Stimulated activated CD4-positive, alpha-beta T cell treated with anti-CD3 and anti-CD28 coated beads, TNF-alpha, amount 100 ng/mL, for 24 hours (primary cell): ENCODE measurements at places on chromosomes 7 and 10.

DNA sequence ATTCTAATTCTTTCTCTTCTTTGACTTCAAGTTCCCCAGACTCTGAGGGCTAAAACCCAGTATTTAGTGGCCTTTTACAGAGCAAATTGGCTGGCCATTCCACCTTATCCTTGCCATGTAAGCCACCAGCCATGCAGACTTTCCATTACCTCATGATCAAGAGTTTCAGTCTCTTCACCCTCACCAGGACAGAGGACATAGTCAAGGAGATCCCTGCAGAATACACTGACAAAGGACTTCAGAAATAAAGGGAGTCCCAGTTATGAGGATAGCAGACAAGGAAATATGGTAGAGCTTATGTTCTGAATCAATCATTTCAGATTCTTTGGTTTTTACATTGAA is 1080.4 kb upstream of the C7orf33 start:
- DNase-seq: no peak

DNA sequence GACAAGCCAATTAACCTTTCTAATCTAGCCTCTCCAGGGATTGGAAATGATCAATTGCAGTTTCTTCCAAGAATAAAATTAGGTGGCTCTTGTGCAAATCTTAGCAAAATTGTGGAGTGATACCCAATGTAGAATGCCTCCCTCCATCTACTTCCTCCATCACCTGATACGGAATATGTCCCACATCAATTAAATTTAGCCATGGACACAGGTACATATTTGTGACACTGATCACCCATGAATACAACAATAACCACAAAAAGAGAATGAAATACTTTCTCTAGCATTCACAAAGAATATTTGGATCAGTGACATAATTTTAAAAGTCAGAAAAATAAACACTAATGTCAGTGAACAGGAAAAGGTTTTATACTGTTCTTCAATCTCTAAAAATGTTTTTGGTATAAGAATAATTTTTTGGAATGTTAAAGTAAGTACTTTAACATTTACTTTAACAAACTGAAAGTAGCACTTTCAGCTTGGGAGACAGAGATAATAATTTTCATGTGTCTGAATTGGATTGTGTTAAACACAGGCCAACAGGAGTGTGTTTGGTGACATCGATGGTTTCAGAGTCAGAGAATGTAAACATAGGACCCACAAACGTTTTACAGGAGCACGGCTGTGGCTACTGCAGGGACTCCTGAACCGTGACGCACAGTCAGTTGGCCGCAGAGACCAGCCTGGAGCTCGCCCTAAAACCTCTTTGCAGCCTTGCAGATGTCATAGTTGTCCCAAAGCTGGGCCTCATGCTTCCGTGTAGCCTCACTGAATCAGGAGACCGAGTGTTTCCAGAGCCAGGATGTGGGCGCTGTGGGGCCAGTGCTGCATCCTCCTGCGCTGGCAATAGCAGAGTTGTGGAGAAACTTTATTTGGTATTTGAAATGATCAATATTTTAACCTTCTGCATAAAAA is 7.2 kb downstream of the RBM20 start:
- no peak for DNase-seq

- no peak for DNase-seq
These were observed 9.8 kb downstream of the SLC16A12 start for GRCh38 chr10:89525556-89525955.

DNA sequence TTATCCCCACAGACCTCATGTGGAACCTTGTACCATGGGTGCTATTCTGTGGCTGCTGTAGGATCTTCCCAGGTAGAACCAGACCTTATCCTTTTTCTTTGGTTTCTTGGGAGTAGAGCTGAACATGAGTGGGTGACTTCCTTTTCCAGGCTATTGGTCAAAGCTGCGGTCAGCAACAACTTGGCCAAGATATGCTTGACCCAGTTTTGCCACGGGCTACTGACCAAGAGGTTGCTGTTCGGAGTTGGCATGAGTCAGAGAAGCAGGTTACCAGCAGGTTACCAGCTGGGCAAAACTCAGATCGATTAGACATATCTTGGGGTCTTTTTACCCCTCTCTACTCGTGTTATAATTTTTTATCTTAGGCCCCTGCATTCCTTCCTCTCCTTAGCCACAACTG is 36.7 kb upstream of the HDAC9 start:
- DNase-seq: no peak

- no peak for DNase-seq
These were observed 137.4 kb downstream of the TNS3 start for GRCh38 chr7:47444376-47445098.

- no peak for DNase-seq
These were observed 5.4 kb downstream of the PIK3CG start for GRCh38 chr7:106870528-106870927.

- no peak for DNase-seq
These were observed 19.5 kb upstream of the INSYN2A start for GRCh38 chr10:127215866-127216265.

- DNase-seq: no peak
These were observed 398.5 kb downstream of the PCDH15 start for GRCh38 chr10:54402576-54402975.
